ENCODE measurements at places on chromosomes 4 and X.

DNA sequence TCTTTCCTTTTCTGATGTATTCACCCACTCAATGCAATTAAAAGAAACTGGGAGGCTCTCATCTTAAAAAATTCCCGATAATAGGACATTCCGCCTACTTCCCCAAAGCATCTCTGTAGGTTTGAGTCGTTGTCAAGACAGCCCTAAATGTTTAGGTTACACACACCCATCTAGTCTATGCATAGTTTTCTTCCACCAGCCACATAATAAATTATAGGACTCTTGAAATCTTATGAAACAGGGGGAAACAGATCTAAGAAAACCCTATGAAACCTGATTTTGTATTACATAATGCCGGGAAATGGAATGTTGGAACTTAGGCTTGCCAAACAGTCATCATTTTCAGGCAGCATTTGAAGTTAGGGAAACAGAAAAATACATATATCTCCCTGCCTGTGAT, 150.0 kb downstream of the PRKX start:
- DNase-seq, result no peak

- no peak for DNase-seq
Observed at GRCh38 chrX:153457136-153457825, 11.4 kb upstream of the TREX2 start.

- no peak for DNase-seq
Observed at GRCh38 chr4:24720436-24720835, 74.9 kb upstream of the SOD3 start.

DNA sequence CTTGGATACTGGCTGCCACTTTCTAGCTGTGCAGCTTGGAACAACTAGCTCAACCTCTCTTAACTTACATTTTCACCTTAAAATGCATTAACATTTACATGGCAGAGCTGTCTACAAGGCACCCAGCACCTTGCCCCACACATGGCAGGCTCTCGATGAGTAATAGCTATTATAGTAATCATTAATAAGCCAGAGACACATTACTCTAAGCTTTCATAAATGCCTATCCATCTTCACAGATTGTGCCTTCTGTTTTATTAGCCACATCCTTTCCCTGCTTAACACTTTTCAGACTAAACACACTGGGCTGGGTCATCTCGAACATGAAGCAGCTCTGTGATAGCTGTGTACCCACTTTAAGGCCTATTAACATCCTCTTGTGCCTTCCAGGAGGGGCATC, 83.8 kb upstream of the UCP1 start:
- DNase-seq, result no peak

DNA sequence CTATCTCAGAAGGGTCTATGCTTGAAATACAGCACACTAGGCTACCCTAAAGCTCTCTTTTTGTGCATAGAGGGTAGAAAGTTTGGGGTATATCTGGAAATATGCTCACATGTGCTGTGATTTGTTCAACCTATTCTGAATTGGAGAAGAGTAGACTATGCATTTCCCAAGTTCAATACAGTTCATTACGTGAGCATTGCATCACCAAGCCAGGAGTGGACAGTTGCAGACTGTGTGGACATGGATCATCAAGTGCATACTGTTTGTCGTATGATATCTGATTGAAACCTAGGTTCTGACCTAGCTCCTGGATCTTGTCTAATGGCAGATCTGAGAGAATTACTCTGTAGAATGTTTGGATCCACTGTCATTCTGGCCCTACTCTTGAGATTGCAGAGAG, 161.1 kb downstream of the FRAS1 start:
- no peak for DNase-seq

DNA sequence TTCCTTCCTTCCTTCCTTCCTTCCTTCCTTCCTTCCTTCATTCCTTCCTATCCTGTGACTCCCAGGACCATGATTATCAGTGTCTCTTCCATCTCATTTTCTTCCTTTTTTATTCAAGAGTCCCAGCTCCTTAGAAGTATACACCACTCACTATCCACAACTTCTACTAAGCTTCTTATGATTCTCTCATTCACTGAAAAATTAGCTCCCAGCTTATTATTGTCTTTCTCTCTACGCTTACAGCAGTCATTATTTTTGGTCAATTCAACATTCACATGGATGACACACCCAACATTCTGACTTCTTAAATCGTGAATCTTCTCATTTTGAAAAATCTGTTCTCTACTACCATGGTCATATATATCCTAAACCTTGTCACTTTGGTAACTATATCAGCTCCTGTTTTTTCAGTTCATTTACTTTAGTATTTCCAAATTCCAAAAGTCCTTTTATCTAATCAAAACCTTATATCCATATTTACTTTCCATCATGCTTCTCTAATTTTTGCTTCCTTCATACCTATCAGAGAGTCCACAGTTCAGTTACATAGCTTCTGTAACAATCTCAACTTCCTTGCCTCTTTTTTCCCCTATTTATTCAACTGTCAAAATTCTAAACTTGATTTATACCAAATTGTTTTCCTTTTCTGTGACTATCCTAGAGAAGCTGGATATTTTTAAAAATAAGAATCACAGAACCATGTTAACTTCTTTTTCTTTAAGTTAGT, 677.5 kb downstream of the RAPGEF2 start:
- DNase-seq, result no peak

GRCh38 chr4:97819294-97819693, 324.0 kb downstream of the STPG2 start:
- no peak for DNase-seq

- DNase-seq, result no peak
Observed at GRCh38 chr4:22237155-22237751, 278.6 kb downstream of the ADGRA3 start.

GRCh38 chr4:186709517-186709916, 14.1 kb downstream of the FAT1 start:
- DNase-seq, result no peak

DNA sequence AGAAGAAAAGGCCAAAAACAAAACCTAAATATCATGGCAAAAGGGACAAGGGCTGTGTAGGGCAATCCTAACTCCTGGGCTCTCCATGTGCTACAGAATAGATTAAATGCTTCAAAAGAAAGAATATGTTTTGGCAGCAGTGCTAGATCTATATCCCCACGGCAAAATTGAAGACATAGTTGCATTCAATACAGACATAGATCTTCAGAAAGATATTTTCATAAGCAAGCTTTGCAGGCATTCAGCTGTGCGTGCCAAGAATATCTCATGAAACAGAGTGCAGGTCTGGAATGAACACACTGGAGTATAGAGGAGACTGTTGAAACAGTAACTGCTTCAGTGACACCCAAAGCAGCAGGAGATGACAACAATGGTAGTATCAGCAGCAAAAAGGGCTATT, 1476.9 kb downstream of the ARAP2 start:
- no peak for DNase-seq

GRCh38 chrX:14095702-14096101, 66.0 kb upstream of the GEMIN8 start:
- DNase-seq, result no peak

GRCh38 chr4:7658341-7659204, 223.8 kb upstream of the PSAPL1 start:
- no peak for DNase-seq

- no peak for DNase-seq
Observed at GRCh38 chr4:38857354-38858096, 908 bp upstream of the TLR6 start.

Data from stimulated activated CD8-positive, alpha-beta memory T cell treated with anti-CD3 and anti-CD28 coated beads, Interleukin-4, amount 100 ng/mL, for 4 hours (primary cell).